CD4-positive, alpha-beta T cell treated with Interleukin-1 beta for 1 hour (primary cell): ENCODE measurements at places on chromosomes 12 and 14.
A peak's percentile ranks its signal among the peaks of the same experiment; 100 is the strongest.

DNA sequence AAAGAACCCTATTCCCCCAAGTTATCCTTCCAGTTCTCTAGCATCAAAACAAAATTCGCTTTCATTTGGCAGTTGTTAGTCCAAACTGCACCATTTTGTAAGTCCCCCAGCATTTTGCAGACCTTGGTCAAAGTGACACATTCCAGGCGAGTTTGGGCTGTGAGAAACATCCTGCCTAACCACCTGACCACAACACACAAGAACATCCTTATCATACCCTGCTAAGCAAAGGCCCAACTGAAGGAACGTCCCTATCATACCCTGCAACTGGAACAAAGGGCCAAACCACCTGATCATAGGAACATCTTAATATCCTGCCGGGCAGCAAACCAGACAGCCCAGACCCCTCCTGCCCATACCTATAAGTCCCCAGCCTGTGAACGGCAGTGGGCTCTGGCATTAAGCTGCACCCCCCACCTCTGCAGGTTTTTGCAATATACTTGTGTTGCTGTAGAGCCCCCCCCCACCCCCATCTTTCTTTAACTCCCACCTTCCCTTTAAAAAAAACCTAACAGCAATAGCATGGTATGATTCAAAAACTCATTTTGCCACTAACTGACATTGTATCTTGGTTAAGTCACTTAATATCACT is 2.7 kb downstream of the PCNX4 start:
- DNase-seq, result peak; percentile 16

DNA sequence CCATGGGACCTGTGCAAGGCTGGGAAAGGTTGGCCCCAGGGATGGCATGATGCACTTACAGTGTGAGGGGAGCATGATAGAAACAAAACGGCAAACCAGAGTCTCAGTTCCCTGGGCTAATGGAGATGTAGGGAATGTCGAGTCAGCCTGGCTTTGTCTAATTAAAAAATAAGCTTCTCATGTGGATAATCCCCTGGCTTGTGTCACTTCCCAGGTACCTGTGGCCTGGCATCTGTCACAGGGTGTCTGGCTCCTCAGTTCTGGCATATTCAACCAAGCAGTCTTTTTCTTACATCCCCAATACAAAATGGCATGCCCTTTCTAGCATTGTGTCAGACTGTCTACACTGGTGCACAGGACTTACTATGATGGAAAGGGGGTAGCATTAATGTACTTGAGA is 261.4 kb downstream of the GRIN2B start:
- no peak for DNase-seq

DNA sequence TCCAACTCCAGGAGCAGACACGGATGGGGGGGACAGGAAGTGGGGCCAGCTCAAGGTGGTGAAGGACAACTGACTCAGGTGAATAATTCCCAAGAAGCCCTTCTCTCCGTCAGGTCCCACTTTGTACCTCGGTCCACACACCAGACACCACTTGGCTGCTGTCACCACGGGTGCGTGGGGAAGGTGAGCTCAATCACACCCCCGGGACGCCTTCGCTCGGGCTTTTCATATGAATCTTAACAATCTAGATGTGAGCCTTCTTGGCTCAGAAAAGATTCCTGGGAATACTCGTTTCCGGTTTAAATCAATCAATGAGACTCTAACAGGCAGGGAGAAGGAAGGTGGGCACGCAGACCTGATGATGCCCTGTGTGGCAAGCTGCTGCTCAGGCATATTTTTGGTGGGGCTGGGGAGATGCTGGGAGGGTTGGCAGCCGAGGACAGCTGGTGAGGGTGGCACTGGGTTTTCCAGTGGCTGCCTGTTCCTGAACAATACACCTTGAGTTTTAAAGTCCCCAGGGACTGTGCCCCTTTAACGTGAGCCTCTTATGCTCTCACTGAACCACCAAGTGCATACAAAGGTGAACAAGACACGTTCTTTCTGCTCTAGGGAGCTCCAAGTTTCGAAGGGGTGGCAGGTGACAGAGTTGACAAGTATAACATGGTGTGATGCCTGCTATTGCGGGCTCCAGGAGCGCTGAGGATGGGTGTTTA is 5.1 kb downstream of the TESC start:
- DNase-seq, result no peak

- no peak for DNase-seq
These were observed 136.1 kb upstream of the WSCD2 start for GRCh38 chr12:107992870-107993451.

GRCh38 chr12:25689996-25690501 is 137.0 kb upstream of the LMNTD1 start:
- DNase-seq, result no peak

- DNase-seq, result no peak
These were observed 64.4 kb downstream of the TGFB3 start for GRCh38 chr14:75917322-75917945.

GRCh38 chr14:91889477-91890211 is 22.3 kb upstream of the TC2N start:
- no peak for DNase-seq

DNA sequence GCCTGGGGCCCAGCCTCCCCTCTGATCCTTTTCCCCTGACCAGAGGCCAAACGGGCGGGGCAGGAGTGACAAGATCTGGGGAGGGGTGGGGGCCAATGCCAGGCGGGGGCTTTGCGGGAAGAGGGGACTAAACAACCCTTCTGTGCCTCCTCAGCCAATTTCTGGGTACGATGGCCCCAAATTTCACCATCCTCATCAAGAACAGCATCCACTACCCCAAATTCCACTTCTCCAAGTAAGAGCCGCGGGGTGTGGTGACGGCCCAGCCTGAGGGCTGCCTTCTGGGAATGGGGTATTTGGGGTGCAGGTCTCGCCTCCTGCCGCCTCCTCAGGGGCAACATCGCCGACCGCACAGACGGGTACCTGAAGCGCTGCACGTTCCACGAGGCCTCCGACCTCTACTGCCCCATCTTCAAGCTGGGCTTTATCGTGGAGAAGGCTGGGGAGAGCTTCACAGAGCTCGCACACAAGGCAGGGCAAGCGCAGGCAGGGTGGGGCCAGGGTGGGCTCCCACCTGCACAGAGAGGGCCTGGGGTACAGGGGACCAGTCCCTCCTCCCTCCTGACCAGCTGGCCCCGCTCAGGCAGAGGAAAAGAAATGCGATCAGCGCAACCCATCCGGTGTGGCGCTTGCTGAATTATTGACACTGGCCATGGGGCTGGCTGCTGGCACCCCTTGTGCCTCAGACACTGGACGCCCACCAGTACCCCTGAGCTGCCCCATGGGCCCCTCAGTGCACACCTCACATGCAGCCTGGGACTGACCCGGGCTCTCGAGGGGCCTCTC is 1.7 kb downstream of the P2RX2 start:
- DNase-seq, result no peak

- DNase-seq, result no peak
These were observed 3.3 kb upstream of the GALC start for GRCh38 chr14:87996291-87996592.

DNA sequence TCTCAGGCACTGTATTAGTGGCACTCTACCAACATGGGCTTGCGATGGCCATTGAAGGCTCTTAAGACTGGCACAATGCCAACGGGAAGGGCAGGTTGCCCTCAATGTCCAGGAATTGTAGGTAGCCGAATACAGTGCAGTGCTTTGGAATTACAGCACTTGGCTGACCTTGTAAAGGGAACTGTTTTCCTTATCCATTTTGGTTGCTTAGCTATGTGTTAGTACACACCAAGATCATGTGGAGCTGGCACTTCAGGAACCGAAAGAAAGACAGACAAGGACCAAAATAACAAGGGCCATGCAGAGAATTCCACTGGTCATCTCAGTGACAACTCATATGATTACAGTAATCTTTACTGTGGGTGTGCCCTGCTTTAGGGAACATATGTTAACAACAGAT is 72.7 kb downstream of the DYRK2 start:
- DNase-seq, result no peak

DNA sequence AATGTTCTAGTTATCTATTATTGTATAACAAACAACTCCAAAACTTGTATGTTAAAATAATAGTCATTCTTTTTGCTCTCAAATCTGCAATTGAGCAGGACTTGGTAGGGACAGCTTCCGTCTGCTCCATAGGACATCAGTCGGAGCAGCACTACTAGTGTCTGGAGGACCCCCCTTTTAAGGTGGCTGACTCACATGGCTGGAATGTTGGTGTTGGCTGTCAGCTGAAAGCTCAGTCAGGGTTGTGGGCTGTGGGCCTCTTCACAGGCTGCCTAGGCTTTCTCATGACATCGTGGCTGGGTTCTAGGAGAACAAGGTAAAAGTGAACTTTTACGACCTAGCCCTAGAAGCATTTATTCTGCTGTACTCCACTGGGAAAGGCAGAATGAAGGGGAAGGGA is 160.6 kb downstream of the ANO4 start:
- no peak for DNase-seq

DNA sequence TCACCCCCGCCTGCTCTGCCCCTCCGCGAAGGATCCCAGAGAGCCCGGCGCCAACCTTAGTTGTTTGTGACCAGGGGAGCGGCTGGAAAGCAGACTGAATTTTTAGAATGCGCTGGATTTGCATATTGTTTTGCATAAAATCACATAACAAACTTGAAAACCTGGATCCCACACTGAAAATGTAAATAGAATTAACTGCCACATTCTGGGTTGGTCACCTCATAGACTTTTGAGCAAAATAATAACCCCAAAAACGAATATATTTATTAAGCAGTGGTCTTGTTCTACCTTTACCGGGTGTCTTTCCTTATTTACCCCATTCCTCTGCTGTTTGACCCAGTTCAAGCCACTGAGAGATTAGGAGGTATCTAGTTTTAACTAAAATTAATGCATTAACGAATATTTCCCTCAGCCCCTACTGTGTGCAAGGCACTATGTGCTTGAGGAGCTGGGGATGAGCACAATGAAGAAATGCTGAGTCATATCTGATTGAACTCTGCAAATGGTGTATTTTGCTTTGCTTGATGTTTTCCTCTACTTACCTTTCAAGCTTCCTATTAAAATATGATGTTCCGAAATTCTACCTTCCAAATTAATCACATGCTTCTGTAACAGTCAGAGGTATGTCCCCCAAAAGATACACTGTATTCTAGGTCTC is 438 bp upstream of the EGLN3 start:
- no peak for DNase-seq

DNA sequence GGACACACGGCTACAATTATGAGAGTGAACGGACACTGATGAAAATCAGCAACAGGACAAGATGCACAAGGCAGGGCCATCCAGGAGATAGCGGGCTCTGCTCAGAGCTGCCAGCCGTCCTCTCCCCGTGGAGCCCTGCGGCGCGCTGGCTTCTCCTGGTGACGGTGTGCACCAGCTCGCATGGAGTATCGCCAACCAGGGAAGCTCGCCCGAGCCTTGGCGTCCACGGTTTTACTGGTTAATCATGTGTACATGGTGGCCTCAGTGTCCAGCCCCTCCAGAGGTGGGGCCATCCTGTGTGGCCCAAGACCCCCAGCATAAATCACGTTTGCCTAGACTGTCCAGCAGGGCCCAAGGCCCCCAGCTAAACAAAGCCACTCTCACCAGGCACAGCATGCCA is 31.2 kb upstream of the DYNC1H1 start:
- DNase-seq, result no peak

DNA sequence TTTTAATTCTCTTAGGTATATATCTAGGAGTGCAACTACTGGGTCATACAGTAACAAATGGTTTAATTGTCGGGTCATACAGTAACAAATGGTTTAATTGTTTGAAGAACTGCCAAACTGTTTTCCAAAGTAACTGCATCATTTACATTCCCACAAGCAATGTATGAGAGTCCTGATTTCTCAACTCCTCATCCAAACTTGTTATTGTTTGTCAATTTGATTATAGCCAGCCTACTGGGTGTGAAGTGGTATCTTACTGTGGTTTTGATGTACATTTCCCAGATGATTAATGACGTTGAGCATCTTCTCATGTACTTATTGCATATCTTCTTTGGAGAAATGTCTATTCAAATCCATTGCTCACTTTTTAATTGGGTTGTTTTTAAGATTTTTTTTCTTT is 67.6 kb upstream of the CFL2 start:
- no peak for DNase-seq

GRCh38 chr12:73421832-73422231 is 1115.8 kb upstream of the ATXN7L3B start:
- DNase-seq, result no peak

- DNase-seq, result no peak
These were observed 67.7 kb downstream of the EPS8 start for GRCh38 chr12:15721316-15722115.

- peak; percentile 53 for DNase-seq
These were observed 235.2 kb upstream of the CRY1 start for GRCh38 chr12:107328442-107329133.

- no peak for DNase-seq
These were observed 5.6 kb upstream of the HEATR5A start for GRCh38 chr14:31425905-31426304.

GRCh38 chr12:125205386-125205785 is 140.2 kb downstream of the AACS start:
- no peak for DNase-seq

DNA sequence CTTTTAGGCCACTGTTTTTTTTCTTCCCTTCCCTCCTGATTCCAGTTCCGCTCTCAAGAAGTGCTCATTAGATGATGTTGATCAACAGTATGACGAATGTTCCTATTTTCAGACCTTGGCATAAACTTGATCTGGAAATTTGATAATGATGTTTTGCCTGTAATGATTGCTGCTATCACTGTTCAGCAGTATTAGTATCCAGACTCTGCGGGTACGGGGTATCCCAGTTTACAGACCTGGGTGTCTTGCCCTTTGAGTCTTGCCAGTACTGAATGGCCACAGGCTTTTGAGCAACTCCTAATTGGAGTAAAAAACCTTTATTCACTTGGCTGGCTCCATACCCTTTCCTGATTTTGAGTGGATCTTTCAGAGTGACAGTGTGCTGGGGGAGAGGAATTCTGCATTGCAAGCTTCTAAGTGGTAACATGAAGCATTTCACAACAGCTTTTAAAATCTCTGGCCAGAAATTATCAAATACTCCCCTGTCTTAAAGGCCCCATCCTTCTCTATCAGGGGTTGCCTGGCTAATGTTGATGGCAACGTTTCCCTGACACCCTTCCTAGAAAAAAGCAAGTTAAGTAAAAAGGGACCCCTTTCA is 5.9 kb upstream of the ASB8 start:
- DNase-seq, result no peak

- DNase-seq, result no peak
These were observed 3.8 kb upstream of the KRT85 start for GRCh38 chr12:52370926-52371608.

DNA sequence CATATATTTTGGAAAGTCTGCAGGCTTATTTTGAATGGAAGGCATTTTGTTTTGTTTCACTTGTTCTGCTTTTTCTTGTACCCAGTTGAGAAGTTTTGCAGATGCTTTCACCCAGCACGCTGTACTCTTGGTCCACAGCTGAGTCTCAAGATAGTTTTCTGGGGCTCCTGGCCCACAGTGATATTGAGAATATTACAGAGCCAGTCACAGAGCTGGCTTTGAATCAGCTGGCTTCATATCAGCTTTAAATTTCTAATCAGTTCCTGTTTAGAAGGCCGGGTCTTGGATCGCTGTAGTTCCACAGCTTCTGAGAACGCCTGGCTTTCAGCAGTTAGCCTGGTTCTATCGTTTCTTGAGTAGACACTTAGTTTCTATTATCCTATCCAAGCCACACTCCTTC is 32.5 kb upstream of the PARP11 start:
- DNase-seq, result no peak
